ENCODE measurements at places on chromosomes 1 and 21.

DNA sequence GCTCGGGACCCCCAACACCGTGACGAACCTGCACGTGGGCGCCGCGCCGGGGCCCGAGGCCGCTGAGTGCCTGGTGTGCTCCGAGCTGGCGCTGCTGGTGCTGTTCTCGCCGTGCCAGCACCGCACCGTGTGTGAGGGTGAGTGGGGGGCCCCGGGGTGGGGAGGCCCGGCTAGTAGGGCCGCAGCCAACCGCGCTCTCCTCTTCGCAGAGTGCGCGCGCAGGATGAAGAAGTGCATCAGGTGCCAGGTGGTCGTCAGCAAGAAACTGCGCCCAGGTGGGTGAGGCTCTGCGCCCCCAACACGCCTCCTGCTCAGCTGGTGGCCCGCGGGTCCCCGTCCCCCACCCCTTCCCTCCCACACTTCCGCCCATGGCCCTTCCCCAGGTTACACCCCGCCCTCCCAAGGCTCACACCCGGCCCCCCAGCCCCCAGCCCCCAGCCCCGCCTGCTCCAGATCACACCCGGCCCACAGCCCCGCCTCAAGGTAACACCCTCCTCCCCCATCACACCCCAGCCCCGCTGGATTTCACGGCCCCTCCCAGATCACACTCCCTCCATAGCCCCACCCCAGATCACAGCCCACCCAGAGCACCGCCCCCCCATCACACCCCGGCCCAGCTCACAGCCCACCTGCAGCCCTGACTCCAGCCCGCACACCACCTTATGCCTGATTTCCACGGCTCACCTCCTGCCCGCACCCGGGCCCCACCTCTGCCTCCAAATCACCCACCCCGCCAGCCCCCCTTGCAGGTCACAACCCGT, 2.4 kb upstream of the MMP23B start:
- peak; percentile 80 for DNase-seq

- no peak for DNase-seq
These were observed 203.5 kb downstream of the NTNG1 start for GRCh38 chr1:107344268-107344760.

DNA sequence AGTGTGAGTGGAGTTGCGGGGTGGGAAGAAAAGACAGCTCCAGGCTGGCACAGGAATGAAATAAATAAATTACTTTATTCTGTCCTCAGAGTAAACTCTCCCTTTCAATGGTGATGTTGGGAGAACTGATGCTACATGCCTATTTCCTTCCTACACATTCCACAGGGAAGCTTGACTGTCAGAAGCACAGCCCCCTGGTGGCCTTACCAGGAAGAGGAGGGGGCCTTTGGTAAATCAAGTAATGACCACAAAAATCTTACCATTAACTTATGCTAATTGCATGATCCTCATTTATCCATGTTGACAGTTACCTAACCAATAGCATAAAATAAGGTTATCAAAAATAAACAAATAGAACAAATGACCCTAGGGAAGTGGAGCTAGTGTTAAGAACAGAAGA, 605.0 kb upstream of the PKN2 start:
- no peak for DNase-seq

GRCh38 chr1:30697571-30698376, 25.6 kb downstream of the MATN1 start:
- no peak for DNase-seq

DNA sequence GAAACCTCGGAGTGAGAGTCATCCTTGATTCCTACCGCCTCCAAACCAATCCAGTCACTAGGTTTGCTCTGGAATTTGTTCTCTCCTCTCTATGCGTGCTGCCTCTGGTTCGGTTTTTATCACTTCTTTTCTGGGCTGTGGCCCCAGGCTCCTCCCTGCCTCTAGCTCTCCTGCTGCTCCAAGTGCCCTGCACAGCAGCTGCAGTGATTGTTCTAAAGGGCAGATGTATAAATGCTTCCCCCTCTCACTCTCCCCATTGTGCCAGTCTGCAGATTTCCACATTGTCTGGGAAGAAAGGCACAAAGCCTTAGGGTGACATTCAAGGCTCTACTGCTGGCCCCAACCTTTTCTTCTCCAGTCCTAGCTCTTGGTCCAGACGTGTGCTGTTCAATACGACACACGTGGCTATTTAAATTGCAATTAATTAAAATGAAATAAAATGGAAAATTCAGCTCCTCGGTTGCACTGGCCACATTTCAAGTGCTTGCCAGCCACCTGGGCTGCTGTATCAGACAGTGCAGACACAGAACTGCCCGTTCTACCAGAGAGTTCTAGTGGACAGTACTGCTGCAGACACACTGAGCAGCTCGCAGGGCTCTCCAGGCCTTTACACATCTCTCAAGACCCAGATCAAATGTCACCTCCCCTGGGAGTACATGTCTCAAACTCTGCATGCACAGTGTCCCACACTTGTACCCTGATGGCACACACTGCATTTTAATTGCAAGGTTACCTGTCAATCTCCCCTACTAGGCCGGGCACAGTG, 12.4 kb downstream of the TRIM62 start:
- DNase-seq = no peak

DNA sequence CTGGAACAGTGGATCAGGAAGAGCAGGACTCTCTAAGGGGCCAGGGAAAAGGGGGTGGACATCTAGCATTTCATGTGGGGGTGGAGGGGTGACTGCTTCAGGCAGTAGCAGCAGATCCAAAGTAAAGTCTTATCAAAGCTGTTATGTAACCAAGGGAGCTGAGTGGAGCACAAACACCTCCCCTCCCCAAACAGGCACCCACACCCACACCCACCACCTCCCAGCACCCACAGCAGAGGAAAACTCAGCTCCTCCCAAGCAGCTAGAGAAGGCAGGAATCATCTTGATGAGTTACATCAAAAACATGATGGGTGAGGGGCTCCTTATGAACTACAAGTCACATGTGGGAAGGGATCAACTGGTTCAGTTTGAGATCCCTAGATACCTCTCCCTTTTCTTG, 6.0 kb downstream of the DLGAP3 start:
- DNase-seq = no peak

- DNase-seq = no peak
These were observed 12.9 kb upstream of the DNASE2B start for GRCh38 chr1:84385347-84385746.

- no peak for DNase-seq
These were observed 71.3 kb downstream of the RIPK4 start for GRCh38 chr21:41695513-41695912.

DNA sequence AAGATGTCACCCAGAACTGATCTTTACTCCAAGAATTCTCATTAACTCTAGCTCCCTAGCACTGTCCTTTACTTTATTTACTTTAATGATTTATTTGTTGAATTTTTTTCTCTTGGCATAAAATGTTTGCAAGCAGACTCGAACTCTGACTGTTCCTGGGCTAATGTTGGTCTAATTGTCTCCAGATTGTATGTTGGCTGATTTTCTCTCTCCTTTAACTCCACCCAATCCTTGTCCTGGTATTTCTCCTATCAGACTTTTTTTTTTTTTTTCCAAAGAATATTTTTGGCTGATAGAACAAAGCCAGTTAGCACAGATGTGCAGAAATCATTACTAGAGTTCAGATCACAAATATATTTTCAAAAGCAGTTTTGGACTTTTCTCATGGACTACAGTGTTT, 82.6 kb downstream of the ATF6 start:
- no peak for DNase-seq
